ENCODE measurements at places on chromosomes 11 and 22.

DNA sequence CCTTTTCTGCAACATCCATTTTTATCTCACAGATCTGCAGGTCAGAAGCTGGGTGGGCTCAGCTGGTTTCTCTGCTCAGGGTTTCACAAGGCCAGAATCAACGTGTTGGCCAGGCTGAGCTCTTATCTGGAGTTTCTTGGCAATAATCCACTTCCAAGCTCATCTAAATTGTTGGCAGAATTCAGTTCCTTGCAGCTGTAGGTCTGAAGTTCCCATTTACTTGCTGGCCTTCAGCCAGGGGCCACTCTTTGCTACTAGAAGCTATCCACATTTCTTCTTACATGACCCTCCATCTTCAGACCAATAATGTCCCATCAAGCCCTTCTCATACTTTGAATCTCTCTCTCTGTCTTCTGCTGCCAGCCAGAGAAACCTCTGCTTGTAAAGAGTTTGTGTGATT, 103.5 kb downstream of the WNT11 start:
- DNase-seq = no peak

- no peak for DNase-seq
These were observed 407.3 kb upstream of the CHORDC1 start for GRCh38 chr11:90630176-90630575.

DNA sequence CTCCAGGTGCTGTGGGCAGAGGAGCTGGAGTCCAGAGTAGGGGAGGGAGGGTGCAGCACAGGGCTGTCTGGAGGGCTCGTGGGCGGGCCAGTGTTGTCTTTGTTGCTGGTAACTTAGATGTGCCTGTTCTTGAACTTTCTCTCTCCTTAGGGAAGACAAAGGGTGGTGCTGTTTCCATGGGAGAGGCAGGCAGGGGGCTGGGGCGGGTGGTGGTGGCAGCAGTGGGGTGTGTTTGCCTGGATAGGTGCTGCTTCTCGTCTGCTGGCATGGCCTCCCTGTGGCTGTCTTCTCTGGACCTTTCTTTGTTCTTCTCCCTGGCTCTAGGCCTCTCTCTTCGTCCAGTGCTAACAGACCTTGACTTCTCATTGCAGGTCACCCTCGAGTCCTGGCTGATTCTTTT, 8.5 kb downstream of the SIDT2 start:
- DNase-seq = no peak

DNA sequence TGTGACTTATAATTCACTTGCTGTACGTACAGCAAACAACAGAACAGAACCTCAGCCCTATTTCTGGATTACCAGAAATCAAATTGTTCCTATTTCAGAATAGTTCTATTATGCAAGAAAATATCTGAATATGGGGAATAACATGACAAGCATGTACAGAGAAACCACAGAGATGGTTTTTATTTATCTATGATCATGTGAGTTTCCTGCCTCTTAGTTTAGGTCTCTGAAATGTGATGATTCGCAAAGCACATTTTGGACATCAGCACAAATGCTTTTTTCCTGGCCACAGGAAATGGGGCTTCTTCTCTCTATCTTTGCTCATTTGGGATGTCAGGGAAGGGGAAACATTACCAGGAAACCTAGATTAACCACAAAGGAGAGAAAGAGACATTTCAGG, 266.7 kb upstream of the CTSC start:
- DNase-seq = no peak

- DNase-seq = peak; percentile 39
These were observed 21.2 kb downstream of the PTPRJ start for GRCh38 chr11:48001438-48002021.

DNA sequence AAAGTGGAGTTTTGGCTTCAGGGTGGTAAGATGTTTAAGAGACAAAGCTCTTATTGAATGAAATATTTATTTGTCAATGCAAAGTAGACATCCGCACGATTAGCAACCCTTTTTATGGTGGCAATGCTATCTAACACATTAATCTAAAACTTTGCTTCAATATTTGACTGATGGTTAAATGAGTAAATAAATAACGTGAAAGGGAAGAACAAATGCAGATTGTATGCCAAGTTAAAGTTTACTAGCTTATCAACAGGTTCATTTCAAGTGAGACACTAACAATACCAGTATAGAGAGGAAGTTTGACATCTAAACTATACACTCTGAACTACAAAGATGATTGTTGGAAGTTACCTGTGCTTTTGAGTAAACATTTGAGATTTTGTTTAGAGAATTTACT, 50.1 kb downstream of the AASDHPPT start:
- DNase-seq = no peak

GRCh38 chr11:61281581-61282250, 13.4 kb downstream of the VWCE start:
- no peak for DNase-seq

- DNase-seq = no peak
These were observed 811.4 kb downstream of the BRD1 start for GRCh38 chr22:49015993-49016908.

DNA sequence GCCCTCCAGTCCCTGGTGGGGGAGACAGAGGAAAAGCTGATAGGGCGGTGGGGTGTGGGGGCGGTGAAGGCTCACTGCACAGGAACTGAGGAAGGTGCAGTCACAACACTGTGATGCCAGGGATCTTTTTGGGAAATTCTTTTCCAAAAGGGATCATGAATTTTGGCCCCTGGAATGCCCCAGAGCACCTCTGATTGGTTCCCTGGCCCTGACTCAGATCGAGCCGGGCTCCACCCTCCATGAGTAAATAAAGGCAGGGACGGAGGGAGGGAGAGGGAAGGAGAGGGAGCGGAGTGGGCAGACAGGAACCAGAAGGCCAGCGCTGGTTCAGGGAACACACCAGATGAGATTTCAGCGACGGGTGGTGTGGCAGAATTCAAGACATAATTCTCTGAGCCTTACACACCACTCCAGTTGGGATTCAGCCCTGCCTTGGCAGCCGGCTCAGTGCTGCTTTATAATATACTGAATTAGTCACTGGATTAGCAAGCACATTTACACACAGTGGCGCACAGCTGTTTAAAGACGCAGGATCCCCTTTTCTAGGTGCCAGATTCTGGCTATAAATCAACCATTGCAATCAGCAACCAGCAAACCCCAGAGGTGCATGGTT, 80.3 kb downstream of the ETS1 start:
- no peak for DNase-seq

- no peak for DNase-seq
These were observed 297.2 kb upstream of the ANO5 start for GRCh38 chr11:21895686-21896085.

DNA sequence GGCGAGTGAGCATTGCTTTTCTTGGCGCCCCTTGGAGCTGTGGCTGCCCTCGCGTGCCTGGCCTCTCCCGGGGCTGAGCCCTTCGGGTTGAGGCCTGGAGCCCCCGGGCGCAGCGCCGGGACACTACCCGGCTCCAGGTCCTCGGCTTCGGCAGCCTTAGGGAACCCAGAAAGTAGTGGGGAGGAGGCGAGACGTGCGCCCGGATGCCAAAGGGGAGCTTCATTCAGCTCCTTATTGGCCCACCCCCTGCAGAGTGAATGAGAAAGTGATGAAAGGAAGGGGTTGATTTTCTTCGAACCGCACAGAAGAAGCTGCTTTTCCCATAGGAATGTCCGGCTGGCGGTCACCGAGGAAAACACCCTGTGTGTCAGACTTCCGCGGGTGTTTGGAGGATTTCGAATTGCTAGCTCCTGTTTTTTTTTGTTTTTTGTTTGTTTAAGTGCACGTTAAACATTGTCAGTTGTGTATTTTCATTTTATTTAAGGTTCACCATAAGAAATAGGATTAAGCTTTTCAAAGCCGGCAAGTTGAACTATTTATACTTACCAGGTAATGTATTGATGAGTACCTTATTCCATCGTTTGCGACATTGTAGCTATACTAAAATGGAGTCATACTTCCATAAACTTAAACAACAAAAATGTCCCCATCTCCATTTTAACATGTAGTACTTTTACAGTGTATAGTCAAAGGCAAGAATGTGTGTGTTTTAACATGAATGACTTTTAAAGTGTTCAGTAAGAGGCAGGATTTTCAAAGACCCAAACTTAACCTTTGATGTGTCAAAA, 841 bp upstream of the EIF4G2 start:
- DNase-seq = no peak

GRCh38 chr11:130766650-130767565, 149.4 kb downstream of the SNX19 start:
- DNase-seq = no peak

- no peak for DNase-seq
These were observed 10.3 kb downstream of the MRPL21 start for GRCh38 chr11:68893282-68893681.

- no peak for DNase-seq
These were observed 40.6 kb upstream of the CRYBB3 start for GRCh38 chr22:25159028-25159427.

GRCh38 chr11:87775036-87775435, 400.2 kb downstream of the RAB38 start:
- no peak for DNase-seq

- DNase-seq = no peak
These were observed 28.0 kb upstream of the CRKL start for GRCh38 chr22:20889025-20889704.

DNA sequence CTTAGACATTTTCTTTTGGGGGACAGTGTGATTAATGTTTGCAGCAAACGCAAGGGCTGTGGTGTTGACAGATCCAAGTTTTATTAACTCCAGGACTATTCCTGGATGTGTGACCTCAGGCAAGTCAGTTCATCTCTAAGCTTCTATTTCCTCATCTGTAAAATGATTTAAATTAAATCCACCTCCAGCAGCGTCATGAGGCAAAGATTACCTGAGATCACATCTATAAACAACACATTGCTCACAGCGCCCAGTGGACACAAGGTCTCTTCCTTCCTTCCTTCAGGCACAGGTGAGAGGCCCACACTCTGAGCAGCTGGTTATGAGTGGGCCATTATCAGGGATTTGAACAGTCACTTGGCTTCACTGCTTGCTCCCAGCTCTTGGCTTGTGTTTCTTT, 111.2 kb upstream of the RASSF10 start:
- no peak for DNase-seq

GRCh38 chr11:30045144-30045543, 28.3 kb upstream of the KCNA4 start:
- no peak for DNase-seq

GRCh38 chr11:111429066-111429506, 50.0 kb upstream of the POU2AF1 start:
- peak; percentile 57 for DNase-seq

DNA sequence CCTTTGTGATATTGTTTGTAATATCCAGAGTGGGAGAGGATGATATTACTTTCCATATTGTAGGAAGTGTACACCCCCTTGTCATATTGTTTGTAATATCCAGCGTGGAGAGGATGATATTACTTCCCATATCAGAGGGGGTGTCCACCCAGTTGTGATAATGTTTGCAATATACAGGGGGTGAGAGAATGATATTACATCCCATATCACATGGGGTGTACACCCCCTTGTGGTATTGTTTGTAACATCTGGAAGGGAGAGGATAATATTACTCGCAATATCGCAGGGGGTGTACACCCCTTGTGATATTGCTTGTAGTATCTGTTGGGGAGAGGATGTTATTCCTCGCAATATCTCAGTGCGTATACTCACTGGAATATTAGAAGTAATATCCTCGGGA, 61.5 kb downstream of the PRSS23 start:
- DNase-seq = no peak

Measured in GM12864 (cell line).